HT1080 (cell line): ENCODE measurements at places on chromosomes 7 and 10.
A peak's percentile ranks its signal among the peaks of the same experiment; 100 is the strongest.

DNA sequence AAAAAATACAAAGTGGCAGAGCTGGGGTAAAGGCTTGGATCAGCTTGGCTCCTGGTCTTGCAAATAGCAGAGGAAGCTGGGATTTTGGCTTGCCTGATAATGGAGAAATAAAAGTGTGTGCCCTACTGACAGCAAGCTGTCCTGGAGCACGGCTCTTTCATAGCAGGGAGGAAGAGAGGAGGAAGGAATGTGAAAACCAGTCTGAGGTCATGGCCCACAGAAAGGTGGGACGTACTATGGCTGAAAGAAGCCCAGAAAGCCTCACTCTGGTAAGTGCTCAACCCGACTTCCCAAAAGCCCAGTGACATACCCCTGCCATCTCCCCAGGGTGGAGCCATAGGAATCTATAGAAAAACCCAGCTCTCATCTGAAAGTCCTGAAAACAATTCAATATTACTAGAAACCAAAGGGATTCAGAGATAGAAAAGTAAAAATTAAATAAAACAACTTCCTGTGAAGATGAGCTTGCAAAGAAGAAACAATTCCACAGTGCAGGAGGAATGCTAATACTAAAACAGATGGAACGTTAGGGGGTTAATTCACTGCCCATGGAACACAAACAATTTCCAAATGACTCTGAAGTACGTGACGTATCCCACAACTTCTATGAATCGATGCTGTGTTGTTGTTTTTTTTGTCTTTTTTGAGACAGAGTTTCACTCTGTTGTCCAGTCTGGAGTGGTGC lies 246.7 kb upstream of the PTN start:
- DNase-seq, result no peak

- no peak for DNase-seq
Observed at GRCh38 chr7:24135003-24135817, 148.8 kb upstream of the NPY start.

DNA sequence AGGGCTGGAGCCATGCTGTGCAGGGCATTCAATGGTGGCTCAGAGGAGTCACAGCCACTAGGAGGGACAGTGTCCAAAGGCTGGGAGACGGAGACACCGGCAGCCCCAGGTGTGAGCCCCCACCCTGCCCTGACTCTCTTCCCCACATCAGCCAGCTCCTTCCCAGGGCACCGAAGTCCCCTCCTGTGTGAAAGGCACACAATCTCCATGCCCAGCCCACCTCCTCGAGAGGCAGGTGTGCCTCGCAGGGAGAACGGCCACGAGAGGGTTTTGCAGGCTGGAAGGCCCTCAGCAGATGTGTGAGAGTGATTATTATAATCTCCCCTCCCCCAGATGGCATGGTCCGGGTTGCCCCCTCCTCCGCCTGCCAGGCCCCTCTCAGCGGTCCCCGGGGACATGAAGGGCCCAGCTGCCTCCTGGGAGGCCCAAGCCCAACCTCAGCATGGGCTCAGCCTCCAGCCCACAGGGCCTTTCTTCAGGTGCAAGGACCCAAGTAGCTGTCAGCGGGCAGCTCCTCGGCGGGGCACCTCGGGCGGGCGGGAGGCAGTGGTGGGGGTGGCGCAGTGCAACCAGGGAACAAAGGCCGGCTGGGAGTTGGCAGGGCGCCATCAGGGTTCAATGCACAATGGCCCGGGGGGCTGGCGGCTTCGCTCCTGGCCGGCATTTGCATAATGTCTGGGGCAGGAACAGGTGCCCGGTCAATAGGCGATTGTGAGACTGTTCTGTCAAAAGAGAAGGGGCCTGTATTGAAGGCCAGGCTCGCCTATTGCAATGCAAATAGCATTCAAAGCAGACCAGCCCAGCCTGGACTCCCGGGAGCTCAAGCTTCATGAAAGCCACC lies 155.3 kb upstream of the ZMIZ1 start:
- no peak for DNase-seq

DNA sequence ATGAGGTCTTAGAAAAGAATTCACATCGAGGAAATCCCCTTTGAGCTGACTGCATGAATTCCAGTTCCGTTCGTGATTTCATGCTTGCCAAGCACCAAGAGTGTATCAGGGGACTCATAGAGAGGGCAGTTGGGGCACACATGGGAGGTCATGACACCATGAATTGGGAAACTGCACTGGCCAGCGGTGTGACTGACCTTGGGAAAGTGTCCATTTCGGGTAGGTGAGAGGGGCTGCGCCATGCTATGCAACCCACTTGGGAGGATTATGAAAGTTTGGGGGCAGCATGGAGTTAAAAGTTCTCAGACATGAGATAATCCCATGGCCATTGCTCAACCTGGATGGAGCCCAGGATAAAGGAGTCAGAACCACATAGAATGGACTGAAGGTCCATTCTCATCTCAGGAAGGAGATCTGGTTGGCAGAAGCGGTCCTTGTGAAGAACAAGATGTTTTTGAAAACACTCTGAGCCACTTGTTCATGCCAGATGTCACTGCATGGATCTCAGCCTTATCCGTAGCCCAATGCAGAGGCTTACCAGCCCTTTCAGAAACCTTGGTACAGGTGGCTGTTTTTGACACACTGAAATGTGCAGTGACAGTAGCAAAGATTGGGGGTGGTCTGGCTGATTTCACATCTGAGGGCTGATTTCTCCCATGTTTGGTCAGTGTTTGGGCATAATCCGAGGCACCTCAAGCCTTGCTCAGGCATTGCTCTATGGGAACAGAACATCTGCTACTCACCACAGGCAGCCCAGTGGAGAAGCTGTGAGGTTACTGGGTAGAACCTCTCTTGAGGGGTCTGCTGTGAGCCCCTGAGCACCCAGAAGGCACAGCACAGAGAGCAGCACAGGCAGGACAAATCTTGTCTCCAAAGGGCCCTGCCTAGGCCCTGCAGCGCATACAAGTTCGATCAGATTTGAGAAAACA lies 252.3 kb downstream of the CXCL12 start:
- DNase-seq, result no peak

DNA sequence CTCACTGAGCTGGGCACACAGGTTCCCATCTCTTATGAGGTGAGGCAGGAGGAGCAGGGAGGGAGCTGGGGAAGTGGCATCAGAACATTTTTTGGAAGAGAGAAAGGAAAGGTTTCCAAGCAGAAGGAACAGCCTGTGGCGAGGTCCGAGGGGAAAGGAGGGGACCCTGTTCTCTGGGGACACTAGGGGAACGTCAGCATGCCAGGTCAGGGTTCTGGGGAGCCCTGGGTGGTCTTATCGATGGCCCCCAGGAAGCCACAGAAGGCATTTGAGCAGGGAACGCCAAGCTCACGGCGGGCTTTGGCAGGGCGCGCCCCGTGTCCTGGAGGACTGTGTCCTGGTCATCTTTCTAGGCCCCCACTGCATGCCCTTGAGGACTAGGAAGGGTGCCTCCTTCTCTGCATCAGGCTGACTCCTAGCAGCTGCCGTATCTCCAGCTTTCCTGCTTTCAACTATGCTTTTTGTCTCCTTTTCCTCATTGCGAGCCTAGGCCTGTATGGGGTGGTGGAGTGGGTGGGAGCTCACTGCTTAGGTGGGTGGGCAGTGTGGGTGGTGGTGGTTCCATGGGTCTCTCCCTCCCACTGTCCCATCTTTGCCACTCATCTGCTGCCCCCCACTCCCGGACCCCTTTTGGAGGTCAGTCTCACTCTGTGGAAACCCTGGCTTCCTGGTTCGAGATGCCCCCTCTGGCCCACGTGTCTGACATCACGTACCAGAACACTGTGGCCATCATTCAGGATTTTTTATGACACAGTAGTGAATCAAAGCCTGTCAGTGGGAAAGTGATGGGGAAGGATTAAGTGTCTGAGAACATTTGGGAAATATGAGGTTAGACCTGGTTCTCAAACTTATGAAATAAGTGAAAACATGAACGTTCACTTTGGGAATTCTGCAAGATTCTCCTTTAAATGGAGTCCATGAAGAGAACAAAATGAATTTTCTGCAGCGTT lies 89.1 kb downstream of the CUX1 start:
- DNase-seq, result no peak

DNA sequence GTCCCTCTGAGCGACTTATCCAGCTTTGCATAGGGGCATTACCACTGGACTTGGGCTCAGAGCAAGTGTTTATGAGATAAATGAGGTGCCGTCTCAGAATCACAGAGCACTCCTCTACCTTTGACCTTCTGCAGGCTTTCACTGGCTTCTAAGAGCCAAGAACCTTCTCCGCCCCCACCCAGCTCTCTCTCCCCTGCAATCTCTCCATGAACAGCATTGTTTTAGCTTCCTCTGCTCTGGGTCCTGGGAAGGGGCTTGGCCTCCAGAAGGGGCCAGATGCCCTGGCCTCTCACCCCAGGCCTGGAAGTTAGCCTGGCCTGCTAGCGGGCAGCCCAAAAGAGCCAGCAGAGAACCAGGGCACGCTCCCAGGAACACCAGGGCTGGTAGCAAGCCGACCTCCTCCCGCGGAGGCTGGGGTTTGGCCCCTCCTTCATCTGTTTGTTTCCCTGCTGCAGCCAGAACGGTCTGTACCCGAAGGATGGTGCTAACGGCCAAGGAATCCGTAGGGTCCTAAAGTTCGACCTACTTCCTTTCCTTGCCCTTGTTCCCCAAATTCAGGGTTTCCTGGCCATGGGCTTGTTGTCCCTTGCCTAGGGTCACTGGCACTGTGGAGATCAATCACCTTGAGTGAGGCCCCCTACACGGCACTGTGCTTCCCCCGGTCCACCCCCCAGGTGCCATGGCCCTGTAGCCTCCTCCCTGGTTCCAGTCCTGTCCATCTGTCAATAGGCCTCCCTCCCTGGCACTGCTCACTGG lies 18.7 kb upstream of the DDIT4 start:
- no peak for DNase-seq

- peak; percentile 81 for DNase-seq
Observed at GRCh38 chr10:78972160-78972946, 96.4 kb upstream of the ZMIZ1 start.

GRCh38 chr10:10235003-10235402 lies 782.7 kb upstream of the CELF2 start:
- DNase-seq, result no peak

DNA sequence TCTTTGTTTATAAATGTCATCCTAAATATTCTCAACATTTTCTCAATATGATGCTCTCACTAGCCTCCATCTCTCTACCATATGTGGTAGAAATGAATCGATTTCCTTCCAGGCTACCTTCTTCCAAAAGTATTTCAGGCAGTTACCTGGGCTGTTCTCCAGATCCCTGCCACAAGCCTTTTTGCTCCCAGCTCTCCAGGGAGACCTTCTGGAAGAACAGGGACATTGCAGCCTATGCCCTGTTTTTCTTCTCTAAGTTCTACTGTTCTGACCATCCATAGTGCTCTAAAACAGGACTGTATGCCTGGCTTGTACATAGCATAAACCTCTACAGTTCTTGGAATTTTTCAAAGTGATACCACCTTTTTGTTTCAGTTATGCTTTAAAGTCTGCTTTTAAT lies 552.8 kb downstream of the ANKRD7 start:
- no peak for DNase-seq
